Karpas-422 (cell line): ENCODE measurements at places on chromosomes 16 and 17.

DNA sequence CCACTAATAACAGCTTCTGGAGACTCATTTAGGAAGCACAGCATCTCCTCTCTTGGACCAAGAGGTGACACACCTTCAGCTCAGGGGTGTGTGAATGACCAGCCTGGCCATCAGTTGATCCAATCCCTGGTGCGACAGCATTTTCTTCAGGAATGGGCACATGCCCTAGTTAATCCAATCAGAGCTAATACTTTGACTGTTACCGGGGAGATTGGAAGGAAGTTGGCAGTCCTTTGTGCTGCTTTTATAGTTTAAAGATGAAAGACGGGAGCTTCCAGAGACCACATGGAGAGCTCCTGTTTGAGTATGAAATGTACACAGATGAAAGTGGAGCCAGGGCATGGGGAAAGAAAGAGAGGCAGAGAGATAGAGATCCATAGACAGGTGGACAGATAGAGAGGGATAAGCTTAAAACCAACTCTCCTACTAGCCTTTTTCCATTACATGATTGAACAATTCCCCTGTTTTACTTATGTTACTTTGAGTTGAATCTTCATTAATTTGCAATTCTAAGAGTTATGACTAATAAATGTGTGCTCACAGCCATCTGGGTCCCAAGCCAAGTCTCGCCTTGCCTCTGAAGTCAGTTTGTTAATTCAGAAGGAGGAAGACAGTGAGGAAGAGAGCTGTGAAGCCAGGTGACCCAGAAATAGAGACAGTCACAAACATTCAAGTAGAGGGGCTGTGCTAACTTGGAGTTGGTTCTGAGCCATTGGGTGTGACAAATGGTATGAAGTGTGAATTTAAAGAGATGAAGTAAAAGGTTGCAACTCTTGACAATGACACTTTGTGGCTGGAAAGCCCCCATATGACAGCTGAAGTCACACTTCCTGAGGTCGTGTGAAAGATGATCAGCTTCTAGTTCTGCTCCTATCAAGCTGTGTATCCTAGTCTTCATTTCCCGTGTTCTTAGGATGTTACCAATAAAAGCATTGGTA lies 120.0 kb upstream of the GOT2 start:
- no peak for DNase-seq

- no peak for DNase-seq
These were observed 446.1 kb downstream of the HS3ST3B1 start for GRCh38 chr17:14746822-14747602.

DNA sequence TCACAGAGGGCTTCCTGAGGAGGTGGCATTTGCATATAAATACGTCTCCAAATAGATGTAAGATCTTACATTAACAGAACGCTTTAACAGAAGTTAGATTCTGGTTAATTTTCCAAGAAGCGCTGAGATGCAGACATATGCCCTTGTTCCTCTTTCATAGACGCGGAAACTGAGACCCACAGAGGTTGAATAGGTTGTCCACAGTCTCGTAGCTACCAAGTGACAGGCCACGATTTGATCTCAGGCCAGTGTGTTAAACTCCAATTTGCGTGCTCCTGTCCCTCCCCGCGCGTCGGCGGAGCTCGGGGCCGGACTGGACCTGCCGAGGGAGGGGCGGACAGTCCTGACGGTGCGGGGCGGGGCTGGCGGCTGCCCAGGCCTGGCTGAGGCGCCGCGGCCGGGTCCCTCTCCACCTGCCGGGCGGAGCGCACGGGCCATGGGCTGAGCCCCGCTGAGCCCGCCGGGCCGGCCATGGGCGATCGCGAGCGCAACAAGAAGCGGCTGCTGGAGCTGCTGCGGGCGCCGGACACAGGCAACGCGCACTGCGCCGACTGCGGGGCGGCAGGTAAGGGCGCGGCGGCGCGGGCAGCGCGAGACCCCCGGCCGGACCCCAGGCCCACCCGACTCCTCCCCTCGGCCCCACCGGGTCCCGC lies at the start of gene ADAP2:
TSS of gene ADAP2 (plus strand) at position 402 of the 653 bp plus-strand sequence. CDS start at position 472, 70 bp downstream.
- peak; percentile 75 for DNase-seq

DNA sequence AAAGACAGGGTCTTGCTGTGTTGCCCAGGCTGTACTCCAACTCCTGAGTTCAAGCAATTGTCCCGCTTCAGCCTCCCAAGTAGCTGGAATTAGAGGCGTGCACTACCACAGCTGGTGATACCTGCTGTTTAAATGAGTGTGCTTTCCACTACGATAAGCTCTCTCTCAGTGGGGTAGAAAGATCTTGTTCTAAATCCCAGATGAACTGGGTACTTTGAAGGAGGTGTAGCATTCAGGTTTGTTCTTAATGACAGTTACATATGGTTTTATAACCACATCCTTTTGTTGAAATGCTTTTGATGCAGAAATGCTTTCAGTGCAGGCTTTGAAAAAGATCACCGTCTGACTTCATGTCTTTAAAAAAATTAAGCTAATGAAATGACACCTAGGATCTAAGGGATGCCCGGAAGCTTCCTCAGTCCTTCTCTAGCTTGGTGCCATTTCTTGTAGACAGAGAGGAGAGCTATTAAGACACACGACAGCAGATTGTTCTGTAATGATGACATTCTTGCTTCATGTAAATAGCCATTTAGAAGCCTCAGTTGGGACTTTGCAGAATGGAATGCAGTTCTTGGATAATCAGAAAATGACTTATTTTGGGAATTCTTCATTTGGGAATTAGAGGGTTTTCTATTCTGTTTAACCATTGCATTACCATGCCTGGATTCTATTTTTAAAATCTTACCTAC lies 19.5 kb downstream of the PMM2 start:
- no peak for DNase-seq

GRCh38 chr16:83215406-83216001 lies 588.7 kb downstream of the CDH13 start:
- peak; percentile 93 for DNase-seq

GRCh38 chr17:39325528-39326240 lies 75.7 kb downstream of the FBXL20 start:
- peak; percentile 63 for DNase-seq

DNA sequence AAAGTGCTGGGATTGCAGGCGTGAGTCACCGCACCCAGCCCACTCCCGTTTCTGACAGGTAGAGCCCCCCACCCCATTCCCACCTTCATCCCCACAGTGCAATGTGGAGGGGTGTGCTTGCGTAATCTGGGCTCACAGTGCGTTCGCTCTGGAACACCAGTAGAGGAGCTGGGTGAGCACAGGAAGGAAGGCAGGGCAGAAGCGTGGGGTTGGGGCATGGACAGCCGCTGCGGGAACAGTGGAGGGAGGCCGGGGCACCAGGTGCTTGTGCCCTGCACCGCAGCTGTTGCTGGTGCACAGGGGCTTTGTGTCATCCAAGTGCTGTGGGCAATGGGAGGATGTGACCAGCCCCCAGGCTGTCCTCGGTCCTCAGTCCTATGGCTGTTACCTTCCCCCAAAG lies 24.7 kb downstream of the KDM8 start:
- DNase-seq: no peak

DNA sequence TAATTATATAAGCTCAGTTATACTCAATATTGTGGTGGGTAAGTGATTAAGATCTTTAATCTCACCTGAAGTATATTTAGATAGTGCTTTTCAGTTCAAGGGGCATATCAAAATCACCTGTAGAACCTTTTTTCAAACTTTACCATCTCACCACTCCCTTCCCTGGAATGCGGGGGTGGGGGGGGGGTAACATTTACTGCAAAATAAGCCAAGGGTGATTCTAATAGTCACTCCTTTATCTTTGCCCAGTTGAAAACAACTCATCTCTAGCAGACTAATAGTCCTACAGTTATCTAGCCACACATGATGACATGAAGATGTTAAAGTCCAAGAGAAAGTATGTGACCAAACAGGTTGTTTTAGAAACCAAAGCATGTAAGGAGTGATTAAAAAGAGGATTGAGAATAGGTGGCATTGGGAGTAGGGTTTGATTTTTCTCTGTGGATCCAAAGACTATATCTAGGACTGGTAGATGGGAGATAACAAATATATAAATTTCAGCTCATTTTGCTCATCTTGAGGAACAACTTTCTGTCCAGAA lies 21.5 kb downstream of the LPCAT2 start:
- DNase-seq: no peak

GRCh38 chr17:66165537-66166123 lies 26.3 kb downstream of the CEP112 start:
- peak; percentile 77 for DNase-seq

- DNase-seq: peak; percentile 71
These were observed 25.1 kb downstream of the PLCG2 start for GRCh38 chr16:81804134-81804610.

DNA sequence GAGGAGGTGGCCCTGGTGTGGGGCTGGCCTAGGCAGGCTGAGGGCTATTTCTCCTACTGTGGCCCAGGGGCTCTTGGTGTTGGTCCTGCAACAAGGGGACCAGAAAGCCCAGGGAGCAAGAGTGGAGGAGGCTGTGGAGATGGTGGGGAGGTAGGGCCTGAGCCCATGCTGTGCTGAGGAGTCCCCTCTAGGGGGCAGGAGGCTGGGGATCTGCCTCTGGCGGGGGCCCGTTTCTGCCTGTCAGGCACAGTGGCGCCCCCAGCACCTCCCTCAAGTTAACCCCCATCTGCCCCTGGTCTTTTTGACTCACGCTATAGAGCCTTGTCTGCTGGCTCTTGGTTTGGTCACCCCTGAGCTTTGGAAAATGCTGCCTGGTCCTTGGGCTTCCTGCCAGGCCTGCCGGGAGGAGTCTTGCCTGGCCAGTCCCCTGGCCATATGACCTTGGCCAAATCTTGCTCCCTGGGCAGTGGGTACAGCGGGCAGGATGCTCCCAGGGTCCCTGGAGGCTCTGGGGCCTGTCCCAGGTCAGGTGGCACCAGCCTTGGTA lies 5.9 kb downstream of the BAIAP2 start:
- DNase-seq: peak; percentile 77

GRCh38 chr16:86951831-86952598 lies 365.2 kb downstream of the C16orf95 start:
- no peak for DNase-seq

GRCh38 chr16:29700253-29700987 lies 21.4 kb downstream of the QPRT start:
- peak; percentile 85 for DNase-seq

- DNase-seq: no peak
These were observed 7.3 kb downstream of the CDH13 start for GRCh38 chr16:82633964-82634600.
